ENCODE measurements at places on chromosomes 16 and 17. TPM values are rescaled to one million over a fixed set of nuclear protein-coding genes. Genes with fewer than 3 reads are reported as not detected.

- no peak for DNase-seq
Observed at GRCh38 chr17:48228720-48229119, 121.2 kb downstream of the SNX11 start.

- DNase-seq: no peak
Observed at GRCh38 chr16:51327001-51327400, 175.9 kb upstream of the SALL1 start.

DNA sequence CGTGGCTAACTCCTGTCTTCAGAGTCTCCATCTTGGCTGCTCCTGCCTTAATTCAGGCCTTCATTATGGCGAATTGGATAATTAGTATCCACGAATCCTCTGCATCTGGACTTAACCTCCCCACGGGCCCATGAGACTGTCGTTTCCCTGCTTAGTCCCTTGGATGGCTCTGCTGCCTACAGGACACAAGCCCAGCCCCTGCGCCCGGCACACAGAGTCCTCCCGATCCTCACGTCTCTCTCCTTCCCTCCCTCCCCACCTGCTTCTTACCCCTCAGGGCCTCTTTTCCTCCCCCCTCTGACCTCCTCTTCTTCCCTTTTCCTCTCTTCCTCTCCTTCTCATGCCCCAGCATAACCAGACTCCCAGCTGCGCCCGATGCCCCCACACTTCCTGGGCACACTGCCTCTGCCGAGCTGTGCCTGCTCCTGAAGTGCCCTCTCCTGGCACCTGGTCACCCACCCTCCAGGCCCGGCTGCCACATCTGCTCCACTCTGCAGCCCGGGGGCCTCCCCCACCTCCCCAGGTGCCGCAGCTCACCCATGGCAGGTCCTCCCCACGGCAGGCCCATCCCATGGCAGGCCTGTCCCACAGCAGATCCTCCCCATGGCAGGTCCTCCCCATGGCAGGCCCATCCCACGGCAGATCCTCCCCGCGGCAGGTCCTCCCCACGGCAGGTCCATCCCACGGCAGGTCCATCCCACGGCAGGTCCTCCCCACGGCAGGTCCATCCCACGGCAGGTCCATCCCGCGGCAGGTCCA, 45.9 kb downstream of the RPH3AL start:
- no peak for DNase-seq

DNA sequence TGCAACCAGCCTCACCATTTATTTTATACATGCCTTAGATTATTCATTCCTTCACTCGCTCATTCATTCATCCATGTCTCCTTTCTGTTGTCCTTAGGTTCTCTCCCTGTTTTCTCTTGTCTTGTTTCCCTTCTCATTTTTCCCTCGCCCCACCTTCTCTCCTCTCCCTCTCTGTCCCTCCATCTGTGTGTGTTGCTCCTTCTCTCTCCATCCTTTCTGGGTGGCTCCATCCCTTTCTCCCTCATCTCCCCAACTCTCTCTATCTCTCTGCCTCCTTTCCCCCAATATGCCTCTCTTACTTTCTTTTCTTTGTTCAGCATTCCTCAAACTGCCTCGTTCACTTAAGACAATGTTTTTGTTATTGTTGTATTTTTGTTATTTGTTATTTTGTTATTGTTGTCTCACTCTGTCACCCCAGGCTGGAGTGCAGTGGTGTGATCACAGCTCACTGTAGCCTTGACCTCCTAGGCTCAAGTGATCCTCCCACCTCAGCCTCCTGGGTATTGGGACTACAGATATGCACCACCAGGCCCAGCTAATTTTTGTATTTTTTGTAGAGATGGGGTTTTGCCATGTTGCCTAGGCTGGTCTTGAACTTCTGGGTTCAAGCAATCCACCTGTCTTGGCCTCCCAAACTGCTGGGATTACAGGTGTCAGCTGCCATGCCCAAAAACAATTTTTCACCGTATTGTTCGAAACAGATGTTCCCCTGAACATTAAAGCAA, 14.4 kb downstream of the SOCS1 start:
- no peak for DNase-seq

- no peak for DNase-seq
Observed at GRCh38 chr16:6375465-6376075, 957.1 kb upstream of the RBFOX1 start.

GRCh38 chr16:9817586-9817985, 364.6 kb downstream of the GRIN2A start:
- DNase-seq: no peak

DNA sequence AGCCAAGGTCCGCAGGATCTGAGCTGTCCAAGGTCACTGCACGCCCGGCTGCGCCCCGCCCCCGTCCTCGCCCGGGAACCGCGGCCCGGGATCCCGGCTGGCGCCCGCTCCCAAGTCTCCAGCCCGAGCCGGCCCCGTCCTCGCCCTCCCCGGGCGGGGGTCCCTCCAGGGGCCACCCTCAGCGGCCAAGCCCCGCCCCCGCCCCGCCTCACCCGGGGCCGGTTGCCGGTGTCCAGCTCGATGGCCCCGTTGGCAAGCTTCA, 216 bp downstream of the VPS9D1 start:
- DNase-seq: peak; percentile 82

- no peak for DNase-seq
Observed at GRCh38 chr16:54009464-54010176, 277.0 kb downstream of the IRX3 start.

DNA sequence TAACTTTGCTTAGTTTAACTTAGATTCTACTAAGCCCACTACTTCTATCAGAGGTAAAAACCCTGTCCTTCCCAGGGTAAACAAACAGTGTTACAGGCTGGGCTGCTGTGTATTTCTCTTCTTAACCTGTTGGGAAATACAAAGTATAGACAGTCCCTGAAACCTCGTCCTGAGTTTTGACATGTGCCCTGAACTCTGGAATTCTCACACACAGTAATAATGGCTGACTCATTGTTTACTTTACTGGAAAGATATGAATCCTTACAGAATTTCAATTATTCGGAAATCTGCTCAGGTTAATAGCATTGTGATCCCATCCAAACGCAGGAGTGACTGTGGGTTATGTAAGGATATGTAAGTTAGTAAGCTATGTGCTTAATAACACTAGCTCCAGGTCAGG, 199.1 kb downstream of the TMEM114 start:
- DNase-seq: no peak

DNA sequence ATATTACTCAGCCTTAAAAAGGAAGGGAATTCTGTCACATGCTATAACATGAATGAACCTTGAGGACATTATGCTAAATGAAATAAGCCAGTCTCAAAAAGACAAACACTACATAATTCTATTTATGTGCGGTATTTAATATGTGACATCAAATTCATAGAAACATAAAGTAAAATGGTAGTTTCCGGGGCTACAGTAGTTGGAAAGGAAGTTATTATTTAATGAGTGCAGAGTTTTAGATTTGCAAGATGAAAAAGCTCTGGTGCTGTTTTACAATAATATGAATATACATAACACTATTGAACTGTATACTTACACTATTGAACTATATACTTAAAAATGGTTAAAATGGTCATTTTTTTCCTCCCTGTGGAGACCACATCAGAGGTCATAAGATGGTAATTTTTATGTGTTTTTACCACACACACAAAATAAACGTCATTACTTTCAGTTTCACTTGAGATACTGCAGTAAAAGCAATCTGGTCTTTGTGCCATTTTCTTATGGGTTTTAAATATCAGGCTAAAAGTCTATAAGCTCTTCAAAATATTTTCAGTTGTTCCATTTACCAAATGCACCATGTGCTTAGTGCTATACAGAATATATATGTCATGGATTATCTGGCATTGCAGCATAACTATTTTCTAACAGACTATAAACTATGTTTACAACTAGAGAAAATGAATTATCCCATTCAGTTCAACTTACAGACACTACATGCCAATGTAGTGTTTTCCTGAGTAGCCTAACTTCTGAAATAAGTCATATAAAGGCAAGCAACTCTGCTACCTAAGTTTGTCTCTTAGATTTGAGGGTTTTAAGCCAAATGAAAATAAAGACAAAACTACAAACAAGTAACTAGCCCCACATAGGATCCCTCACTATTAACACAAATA, 90.9 kb downstream of the SPAG9 start:
- DNase-seq: no peak

DNA sequence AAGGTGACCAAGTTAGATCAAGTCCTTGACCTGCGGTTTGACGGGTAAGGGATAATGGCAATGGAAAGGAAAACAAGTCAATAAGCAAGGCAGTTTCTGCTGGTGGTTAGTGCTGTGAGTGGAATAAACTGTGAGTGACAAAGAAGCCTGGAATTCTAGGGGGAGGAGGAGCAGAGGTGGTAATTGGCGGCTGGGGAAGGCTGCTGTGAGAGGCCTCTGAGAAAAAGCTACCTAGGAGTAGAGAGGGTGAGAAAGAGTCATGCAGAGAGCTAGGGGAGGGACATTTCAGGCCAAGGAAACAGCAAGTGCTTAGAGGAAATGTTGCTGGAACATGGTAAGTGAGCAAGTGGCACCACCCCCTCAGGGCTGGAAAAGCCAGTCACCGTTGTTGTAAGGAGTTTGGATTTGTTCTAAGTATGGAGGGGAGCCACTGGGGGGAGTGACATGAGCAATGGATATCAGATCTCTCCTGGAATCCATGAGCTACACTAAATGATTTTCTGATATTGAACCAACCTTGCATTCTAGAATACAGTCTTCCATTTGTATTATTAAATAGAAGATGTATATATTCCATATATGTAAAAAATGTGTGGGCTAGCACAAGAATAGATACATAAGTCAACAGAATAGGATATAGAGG, 6.7 kb downstream of the NLRC3 start:
- no peak for DNase-seq

- no peak for DNase-seq
Observed at GRCh38 chr17:73533781-73534180, 110.5 kb downstream of the SDK2 start.

- DNase-seq: no peak
Observed at GRCh38 chr17:66255112-66255511, 25.9 kb upstream of the APOH start.

DNA sequence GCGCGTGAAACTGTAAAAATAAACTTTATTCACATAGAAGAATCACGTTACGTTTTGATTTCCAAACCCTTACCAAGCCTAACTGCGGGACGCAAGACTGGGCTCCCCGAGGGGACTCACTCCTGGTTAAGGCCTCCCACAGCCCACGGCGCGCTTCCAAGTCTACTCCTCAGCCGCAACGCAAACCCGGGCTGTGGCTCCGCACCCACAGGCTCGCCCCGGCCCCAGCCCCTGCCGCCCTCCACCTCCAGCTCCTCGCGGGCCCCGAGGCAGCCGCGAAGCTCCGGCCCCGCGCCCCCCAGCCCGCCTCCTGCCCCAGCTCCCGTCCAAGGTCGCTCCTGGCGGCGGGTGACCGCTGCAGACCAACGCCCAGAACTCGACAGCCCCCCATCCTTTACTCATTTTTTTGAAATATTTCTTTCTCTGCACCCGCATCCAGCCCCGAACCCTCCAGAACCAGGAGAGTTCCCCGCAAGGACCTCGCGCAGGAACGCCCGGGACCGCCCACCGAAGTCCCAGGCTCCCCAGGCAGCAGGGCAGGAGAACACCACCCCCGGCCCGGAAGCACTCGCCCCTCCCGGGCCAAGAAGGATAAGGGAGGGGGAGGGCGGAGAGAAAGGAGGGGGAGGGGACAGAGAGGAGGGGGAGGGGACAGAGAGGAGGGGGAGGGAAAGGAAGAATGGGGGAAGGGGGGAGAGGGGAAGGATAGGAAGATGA, 912 bp downstream of the USP22 start:
- peak; percentile 84 for DNase-seq

PPL gene
- 26.4 TPM for total RNA-seq

TNK1 gene
- total RNA-seq: 5.2 TPM

GINS2 gene
- 0.88 TPM for total RNA-seq

MRM3 gene
- 13.3 TPM for total RNA-seq

All from left lobe of liver (tissue), 2 donors.